ENCODE measurements at places on chromosomes 3 and 15. TPM values are rescaled to one million over a fixed set of nuclear protein-coding genes. Genes with fewer than 3 reads are reported as not detected.

SEMA3G gene
- polyA plus RNA-seq: 0.07 TPM

FBXW12 gene
- not detected for polyA plus RNA-seq

ACVR2B gene
- 0.60 TPM for polyA plus RNA-seq

GNB4 gene
- 22.1 TPM for polyA plus RNA-seq

CCDC54 gene
- polyA plus RNA-seq: not detected

KLHL6 gene
- polyA plus RNA-seq: not detected

CD276 gene
- 149 TPM for polyA plus RNA-seq

GUCA1C gene
- polyA plus RNA-seq: not detected

SGO1 gene
- 3.2 TPM for polyA plus RNA-seq

CFAP100 gene
- polyA plus RNA-seq: not detected

NAALADL2 gene
- 2.4 TPM for polyA plus RNA-seq

IL1RAP gene
- polyA plus RNA-seq: 8.3 TPM

ZBED2 gene
- polyA plus RNA-seq: 0.51 TPM

PPP4R2 gene
- polyA plus RNA-seq: 13.5 TPM

SLC12A1 gene
- not detected for polyA plus RNA-seq

RASGRP1 gene
- polyA plus RNA-seq: 1.4 TPM

RBPMS2 gene
- 2.8 TPM for polyA plus RNA-seq

SEMA6D gene
- polyA plus RNA-seq: 12.6 TPM

LNP1 gene
- 2.4 TPM for polyA plus RNA-seq

ELL3 gene
- 1.2 TPM for polyA plus RNA-seq

CD200 gene
- 1.6 TPM for polyA plus RNA-seq

COL6A5 gene
- polyA plus RNA-seq: not detected

TRIM42 gene
- not detected for polyA plus RNA-seq

POLQ gene
- polyA plus RNA-seq: 1.7 TPM

DZIP3 gene
- polyA plus RNA-seq: 7.0 TPM

EPHB1 gene
- 0.17 TPM for polyA plus RNA-seq

NR2E3 gene
- 0.19 TPM for polyA plus RNA-seq

CPEB1 gene
- polyA plus RNA-seq: 8.9 TPM

CHRNA3 gene
- polyA plus RNA-seq: not detected

SEMA5B gene
- not detected for polyA plus RNA-seq

UTS2B gene
- polyA plus RNA-seq: 0.79 TPM

LMAN1L gene
- polyA plus RNA-seq: not detected

SPINK8 gene
- not detected for polyA plus RNA-seq

RPL32 gene
- polyA plus RNA-seq: 1,856 TPM

CIP2A gene
- 11.9 TPM for polyA plus RNA-seq

RHOV gene
- polyA plus RNA-seq: 0.07 TPM

AGBL1 gene
- polyA plus RNA-seq: not detected

SMCO1 gene
- not detected for polyA plus RNA-seq

CHST14 gene
- polyA plus RNA-seq: 20.6 TPM

ITPKA gene
- 2.2 TPM for polyA plus RNA-seq

MYL3 gene
- not detected for polyA plus RNA-seq

COX17 gene
- 31.7 TPM for polyA plus RNA-seq

STRA6 gene
- polyA plus RNA-seq: 0.14 TPM

CCDC191 gene
- polyA plus RNA-seq: 0.75 TPM

All from IMR-90 (cell line).